Naive thymus-derived CD8-positive, alpha-beta T cell (primary cell): ENCODE measurements at places on chromosomes 4 and X. TPM values are rescaled to one million over a fixed set of nuclear protein-coding genes. Genes with fewer than 3 reads are reported as not detected.

DNA sequence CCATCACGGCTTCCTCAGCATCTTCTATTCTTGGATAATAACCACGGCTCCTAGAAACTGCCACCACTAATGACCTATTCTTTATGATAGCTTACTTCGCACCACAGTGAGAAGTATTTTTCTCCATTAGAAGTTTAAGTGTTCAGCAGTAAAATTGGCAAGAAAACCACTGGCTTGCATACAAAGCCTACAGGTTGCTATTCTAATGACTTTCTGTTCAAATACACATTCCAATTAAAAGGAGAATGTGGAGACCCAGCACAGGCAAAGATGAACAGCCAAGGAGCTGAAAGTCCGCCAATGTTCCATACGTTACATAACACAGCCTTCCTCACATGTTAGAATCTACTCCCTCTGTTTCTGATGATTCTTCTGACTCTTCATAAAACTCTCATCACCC lies 875.0 kb upstream of the PRKX start:
- DNase-seq, result no peak

GRCh38 chrX:65744965-65745364 lies 77.5 kb downstream of the MSN start:
- DNase-seq, result no peak

- DNase-seq, result no peak
Observed at GRCh38 chrX:34877436-34877835, 65.2 kb upstream of the FAM47B start.

- no peak for DNase-seq
Observed at GRCh38 chrX:46447384-46447783, 97.8 kb downstream of the ZNF674 start.

The USP27X gene
- 5.7 TPM for total RNA-seq
